Immature natural killer cell (primary cell): ENCODE measurements at places on chromosomes 5 and 9. TPM values are rescaled to one million over a fixed set of nuclear protein-coding genes. Genes with fewer than 3 reads are reported as not detected.

- no peaks in the 10 kb centered on the region for H3K27me3 ChIP-seq
- no peak overlapping the region for H3K4me3 ChIP-seq
- no peak for DNase-seq
- H3K4me1 ChIP-seq: peaks cover 28% of the 10 kb centered on the region
Observed at GRCh38 chr5:169874621-169875020, 105.7 kb downstream of the INSYN2B start.

DNA sequence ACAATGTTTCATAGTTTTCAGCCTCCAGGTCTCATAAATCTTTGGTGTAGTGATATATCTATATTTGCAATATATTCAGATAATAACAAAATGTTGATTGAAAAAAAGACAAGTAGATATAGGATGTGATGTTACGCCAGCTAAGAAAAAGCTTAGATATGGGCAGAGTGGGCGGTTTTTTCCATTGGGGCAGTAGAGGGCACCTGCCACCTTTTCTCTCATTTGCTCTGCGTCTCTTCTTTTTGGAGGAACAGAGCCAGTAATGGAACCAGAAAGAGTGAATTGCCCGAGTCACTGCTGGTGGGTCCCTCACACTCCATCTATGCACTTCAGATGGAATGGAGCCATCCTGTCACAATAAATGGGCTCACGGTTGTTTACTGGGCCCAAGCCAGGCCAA, 62.1 kb upstream of the FANCC start:
- no peaks in the 10 kb centered on the region for H3K36me3 ChIP-seq
- peaks cover 11% of the 10 kb centered on the region for H3K27me3 ChIP-seq
- H3K27ac ChIP-seq: no peak overlapping the region
- no peak for DNase-seq
- no peaks in the 10 kb centered on the region for H3K4me1 ChIP-seq

The CACFD1 gene
- polyA plus RNA-seq: 11.3 TPM

The ARRDC3 gene
- polyA plus RNA-seq: 39.1 TPM

The ADGRD2 gene
- polyA plus RNA-seq: not detected

DNA sequence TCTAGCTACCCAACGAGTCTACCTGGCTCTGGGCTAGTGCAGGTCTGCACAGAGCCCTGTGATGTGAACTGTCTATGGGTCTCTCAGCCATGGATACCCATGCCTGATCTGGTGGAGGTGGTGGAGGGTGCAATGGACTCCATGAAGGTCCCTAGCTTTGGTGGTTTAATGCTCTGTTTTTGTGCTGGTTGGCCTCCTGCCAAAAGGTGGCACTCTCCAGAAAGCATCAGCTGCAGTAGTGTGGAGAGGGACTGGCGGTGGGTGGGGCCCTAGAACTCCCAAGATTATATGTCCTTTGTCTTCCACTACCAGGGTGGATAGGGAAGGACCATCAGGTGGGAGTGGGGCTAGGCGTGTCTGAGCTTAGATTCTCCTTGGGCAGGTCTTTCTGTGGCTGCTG, 290.1 kb downstream of the AGTPBP1 start:
- H3K27me3 ChIP-seq: peaks cover 4% of the 10 kb centered on the region
- H3K27ac ChIP-seq: no peak overlapping the region
- DNase-seq: no peak
- H3K4me3 ChIP-seq: no peak overlapping the region
- no peaks in the 10 kb centered on the region for H3K36me3 ChIP-seq
- H3K4me1 ChIP-seq: no peaks in the 10 kb centered on the region

The SAPCD2 gene
- 0.95 TPM for polyA plus RNA-seq

DNA sequence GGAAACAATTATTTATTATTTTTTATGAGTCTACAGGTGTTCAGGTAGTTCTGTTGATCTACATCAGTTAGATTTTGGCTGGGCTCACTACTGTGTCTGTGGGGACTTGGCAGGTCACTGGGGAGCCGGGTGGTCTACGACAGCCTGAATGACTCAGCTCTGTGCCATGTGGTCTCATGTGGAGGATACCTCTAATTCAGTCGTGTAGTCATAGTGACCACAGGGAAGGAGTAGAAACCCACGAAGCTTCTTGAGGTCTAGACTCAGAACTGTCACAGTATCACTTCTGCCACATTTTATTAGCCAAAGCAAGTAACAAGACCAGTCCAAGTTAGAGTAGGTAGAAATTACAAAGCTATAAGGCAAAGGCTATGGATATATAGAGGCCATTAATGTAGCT, 64.7 kb upstream of the GRAMD2B start:
- no peak overlapping the region for H3K4me3 ChIP-seq
- H3K4me1 ChIP-seq: peaks cover 25% of the 10 kb centered on the region
- peak; percentile 23 for DNase-seq

GRCh38 chr5:172688349-172689217, 47.5 kb downstream of the NEURL1B start:
- H3K4me3 ChIP-seq: no peak overlapping the region
- H3K4me1 ChIP-seq: peaks cover 14% of the 10 kb centered on the region
- peak overlapping the region; percentile 71 for H3K27ac ChIP-seq
- H3K36me3 ChIP-seq: no peaks in the 10 kb centered on the region
- no peak for DNase-seq
- no peaks in the 10 kb centered on the region for H3K27me3 ChIP-seq

- no peak for DNase-seq
- no peak overlapping the region for H3K27ac ChIP-seq
- no peaks in the 10 kb centered on the region for H3K36me3 ChIP-seq
- no peaks in the 10 kb centered on the region for H3K4me1 ChIP-seq
- H3K27me3 ChIP-seq: no peaks in the 10 kb centered on the region
- no peak overlapping the region for H3K4me3 ChIP-seq
Observed at GRCh38 chr9:77735494-77735893, 87.4 kb upstream of the GNA14 start.

DNA sequence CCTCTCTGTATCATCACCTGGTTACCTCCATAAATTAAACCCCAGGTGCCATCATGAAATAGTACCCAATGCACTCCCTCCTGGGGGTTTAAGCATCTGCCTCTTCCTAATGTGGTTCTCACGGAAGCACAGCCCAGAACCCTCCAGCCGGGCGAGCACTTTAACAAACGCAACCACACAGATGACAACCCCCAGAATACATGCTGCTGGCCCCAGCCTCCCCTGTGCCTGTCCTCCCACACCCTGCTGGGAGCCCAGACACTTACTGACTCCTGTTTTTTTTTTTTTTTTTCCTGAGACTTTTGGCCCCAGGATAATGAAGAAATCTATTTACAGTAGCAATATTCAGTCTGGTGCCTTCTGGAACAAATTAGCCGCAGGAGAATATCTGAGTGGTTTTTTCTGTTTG, 50.0 kb upstream of the COL5A1 start:
- H3K36me3 ChIP-seq: no peaks in the 10 kb centered on the region
- H3K4me3 ChIP-seq: no peak overlapping the region
- no peaks in the 10 kb centered on the region for H3K4me1 ChIP-seq
- H3K27me3 ChIP-seq: peaks cover 2% of the 10 kb centered on the region

- no peak overlapping the region for H3K4me3 ChIP-seq
- peaks cover 4% of the 10 kb centered on the region for H3K36me3 ChIP-seq
- DNase-seq: no peak
- peaks cover 25% of the 10 kb centered on the region for H3K4me1 ChIP-seq
- no peak overlapping the region for H3K27ac ChIP-seq
Observed at GRCh38 chr9:136021171-136021871, 60.1 kb upstream of the UBAC1 start.

DNA sequence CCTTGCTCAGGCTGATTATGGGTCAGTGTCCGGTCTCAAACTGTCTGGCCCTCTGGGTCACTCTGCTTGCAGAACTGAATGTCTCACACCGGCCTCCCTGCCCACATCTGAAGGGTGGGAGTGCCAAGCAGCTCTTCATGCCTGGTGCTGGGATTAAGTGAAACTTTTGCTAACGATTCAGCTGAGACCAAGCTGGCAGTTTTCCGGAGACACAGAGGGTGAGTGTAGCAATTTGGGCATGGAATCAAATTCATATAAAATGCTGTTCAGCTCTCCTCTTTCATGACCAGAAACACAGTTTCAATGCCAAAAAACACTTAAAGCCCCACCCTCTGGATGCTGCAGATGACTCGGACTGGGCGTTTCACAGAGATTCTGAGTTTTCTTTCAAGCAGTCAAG, 207.5 kb downstream of the NXNL2 start:
- no peak overlapping the region for H3K4me3 ChIP-seq
- H3K27me3 ChIP-seq: peaks cover 5% of the 10 kb centered on the region
- DNase-seq: no peak
- H3K36me3 ChIP-seq: no peaks in the 10 kb centered on the region
- H3K4me1 ChIP-seq: no peaks in the 10 kb centered on the region

DNA sequence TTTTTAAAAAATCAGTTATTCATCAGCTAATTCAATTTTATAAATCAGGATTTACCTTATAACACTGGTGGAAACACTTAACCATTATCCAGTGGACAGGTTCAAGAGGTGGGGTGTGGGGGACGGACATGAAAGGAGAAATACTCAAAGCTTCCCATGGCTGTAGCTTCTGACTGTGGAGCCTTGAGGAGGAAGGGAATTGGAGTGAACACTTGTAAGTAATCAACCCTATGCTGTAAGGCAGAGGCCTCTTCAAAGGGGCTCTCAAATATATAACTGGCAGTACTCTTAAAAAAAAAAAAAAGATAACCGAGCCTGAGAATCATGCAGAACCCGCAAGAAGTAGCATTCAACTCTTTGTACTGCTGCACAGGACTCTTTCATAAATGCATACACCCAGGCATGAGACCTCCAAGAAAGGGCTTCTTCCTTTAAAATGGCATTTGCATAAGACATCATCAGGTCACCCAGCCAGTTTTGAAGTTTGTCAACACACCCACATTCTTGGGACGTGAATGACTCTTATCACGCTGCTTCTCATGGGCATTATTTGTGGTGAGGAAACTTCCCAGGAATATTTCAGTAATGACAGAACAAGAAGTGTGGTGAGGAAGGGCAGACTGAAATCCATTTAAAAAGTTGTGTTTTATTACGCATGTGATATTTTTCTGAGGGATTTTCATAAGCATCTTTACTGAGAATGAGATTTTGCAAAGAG, 8.1 kb downstream of the OSMR start:
- H3K4me1 ChIP-seq: no peaks in the 10 kb centered on the region
- no peak overlapping the region for H3K27ac ChIP-seq
- no peak overlapping the region for H3K4me3 ChIP-seq

- no peak overlapping the region for H3K27ac ChIP-seq
- H3K4me1 ChIP-seq: no peaks in the 10 kb centered on the region
- H3K4me3 ChIP-seq: no peak overlapping the region
- H3K27me3 ChIP-seq: no peaks in the 10 kb centered on the region
Observed at GRCh38 chr9:97487107-97487506, 14.4 kb upstream of the TMOD1 start.

The MARVELD2 gene
- not detected for polyA plus RNA-seq

DNA sequence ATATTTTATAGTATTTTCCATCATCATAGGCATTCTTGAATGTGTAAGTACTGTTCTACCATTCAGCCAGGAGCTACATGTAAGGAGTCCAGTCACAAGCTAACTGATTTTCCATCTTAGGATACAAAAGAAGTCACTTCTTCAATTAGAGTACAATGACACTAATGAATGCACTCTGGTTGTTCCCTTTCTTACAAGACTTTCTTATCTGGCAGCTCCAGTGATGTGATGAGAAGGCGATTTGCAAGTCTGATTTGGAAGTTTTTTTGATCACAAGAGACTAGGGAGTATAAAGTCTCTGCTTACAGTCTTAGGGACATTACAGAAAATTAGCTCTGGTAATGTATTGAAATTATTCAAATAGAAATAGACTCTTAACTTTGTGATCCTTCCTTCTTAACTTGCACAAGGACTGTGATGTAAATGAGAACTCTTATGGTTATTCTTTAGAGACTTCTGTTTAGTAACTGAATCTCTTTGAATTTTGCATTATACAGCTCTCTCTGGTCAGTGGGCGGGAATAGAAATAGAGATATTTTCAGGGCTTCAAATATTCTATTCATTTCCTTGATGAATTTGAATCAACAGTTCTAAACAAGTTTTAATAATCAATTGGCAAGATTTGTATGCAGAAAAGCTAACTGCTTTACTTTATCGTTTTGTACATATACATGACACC, 130.4 kb upstream of the CDH6 start:
- H3K4me1 ChIP-seq: no peaks in the 10 kb centered on the region
- no peak overlapping the region for H3K27ac ChIP-seq
- DNase-seq: no peak
- H3K4me3 ChIP-seq: no peak overlapping the region
- no peaks in the 10 kb centered on the region for H3K27me3 ChIP-seq

The CD74 gene
- 1,268 TPM for polyA plus RNA-seq

GRCh38 chr5:103092676-103093075, 27.3 kb downstream of the GIN1 start:
- no peak overlapping the region for H3K4me3 ChIP-seq
- H3K27ac ChIP-seq: no peak overlapping the region
- no peak for DNase-seq
- H3K27me3 ChIP-seq: no peaks in the 10 kb centered on the region

- no peaks in the 10 kb centered on the region for H3K36me3 ChIP-seq
- no peaks in the 10 kb centered on the region for H3K4me1 ChIP-seq
- H3K4me3 ChIP-seq: no peak overlapping the region
- DNase-seq: no peak
- peaks cover 3% of the 10 kb centered on the region for H3K27me3 ChIP-seq
- H3K27ac ChIP-seq: no peak overlapping the region
Observed at GRCh38 chr9:19642256-19642655, 146.6 kb downstream of the SLC24A2 start.

The PCSK5 gene
- 17.2 TPM for polyA plus RNA-seq

GRCh38 chr5:102627315-102627714, 127.8 kb upstream of the PAM start:
- no peak overlapping the region for H3K4me3 ChIP-seq
- no peaks in the 10 kb centered on the region for H3K4me1 ChIP-seq

DNA sequence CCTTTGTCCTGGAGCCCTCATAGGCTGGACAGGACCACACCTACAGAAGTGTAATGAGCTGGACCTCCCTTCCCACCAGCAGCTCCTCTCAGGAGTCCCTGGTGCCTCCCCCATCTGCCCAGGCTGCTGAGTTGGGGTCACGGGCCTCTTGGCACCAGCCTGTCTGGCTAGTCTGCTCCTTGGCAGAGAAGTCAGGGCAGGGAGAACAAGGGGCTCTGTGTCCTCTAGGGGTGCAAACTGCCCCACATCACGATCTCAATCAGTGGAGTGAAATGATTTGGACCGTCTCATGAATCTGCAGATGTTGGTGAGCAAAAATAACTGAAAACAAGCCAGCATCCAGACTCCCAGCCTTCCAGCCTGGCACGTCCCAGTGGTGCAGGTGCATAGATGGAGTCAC, 14.9 kb upstream of the GFPT2 start:
- no peak overlapping the region for H3K4me3 ChIP-seq
- no peak for DNase-seq
- peaks cover 12% of the 10 kb centered on the region for H3K27me3 ChIP-seq
- H3K27ac ChIP-seq: peak overlapping the region; percentile 75

The DNAI1 gene
- not detected for polyA plus RNA-seq

The ENC1 gene
- polyA plus RNA-seq: 17.2 TPM

- peaks cover 18% of the 10 kb centered on the region for H3K4me1 ChIP-seq
- H3K36me3 ChIP-seq: no peaks in the 10 kb centered on the region
- no peak overlapping the region for H3K27ac ChIP-seq
- H3K27me3 ChIP-seq: peaks cover 11% of the 10 kb centered on the region
Observed at GRCh38 chr5:539469-540070, 15.3 kb upstream of the SLC9A3 start.

The IFNA14 gene
- not detected for polyA plus RNA-seq

GRCh38 chr9:34521406-34522045, 1.3 kb downstream of the ENHO start:
- H3K27me3 ChIP-seq: peaks cover 8% of the 10 kb centered on the region
- H3K36me3 ChIP-seq: no peaks in the 10 kb centered on the region
- H3K4me3 ChIP-seq: peak overlapping the region; percentile 46
- peaks cover 14% of the 10 kb centered on the region for H3K4me1 ChIP-seq

- no peak for DNase-seq
- no peak overlapping the region for H3K4me3 ChIP-seq
- no peaks in the 10 kb centered on the region for H3K27me3 ChIP-seq
- no peaks in the 10 kb centered on the region for H3K4me1 ChIP-seq
- no peak overlapping the region for H3K27ac ChIP-seq
Observed at GRCh38 chr9:13291718-13292117, 12.2 kb upstream of the MPDZ start.
